ENCODE measurements at places on chromosomes 7 and 10.

DNA sequence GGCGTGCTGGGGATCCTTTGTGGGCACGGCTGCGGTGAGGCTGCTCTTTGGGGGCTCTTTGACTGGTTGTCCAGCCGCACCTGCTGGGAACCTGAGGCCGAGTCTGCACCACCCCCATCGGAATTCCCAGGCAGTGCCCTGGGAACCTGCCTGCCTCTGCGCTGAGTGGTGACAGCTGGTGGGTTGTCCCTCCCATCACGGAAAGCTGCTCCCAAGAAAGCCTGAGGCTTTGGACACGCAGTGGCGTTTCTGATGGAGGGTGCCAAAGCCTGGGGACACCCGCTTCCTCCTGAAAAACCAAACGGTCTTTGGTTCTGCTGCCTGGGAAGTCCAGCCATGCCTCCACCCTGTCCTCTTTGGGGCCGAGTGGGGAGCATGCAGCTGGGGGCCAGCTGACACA, 21.4 kb upstream of the SHH start:
- DNase-seq: no peak

- peak; percentile 2 for DNase-seq
These were observed 4.5 kb upstream of the AEBP1 start for GRCh38 chr7:44099669-44100068.

- DNase-seq: no peak
These were observed 163.1 kb upstream of the NPVF start for GRCh38 chr7:25391295-25391861.

GRCh38 chr10:64598600-64598999, 1077.4 kb downstream of the REEP3 start:
- DNase-seq: no peak

GRCh38 chr10:127619546-127620325, 70.6 kb downstream of the NPS start:
- DNase-seq: no peak

DNA sequence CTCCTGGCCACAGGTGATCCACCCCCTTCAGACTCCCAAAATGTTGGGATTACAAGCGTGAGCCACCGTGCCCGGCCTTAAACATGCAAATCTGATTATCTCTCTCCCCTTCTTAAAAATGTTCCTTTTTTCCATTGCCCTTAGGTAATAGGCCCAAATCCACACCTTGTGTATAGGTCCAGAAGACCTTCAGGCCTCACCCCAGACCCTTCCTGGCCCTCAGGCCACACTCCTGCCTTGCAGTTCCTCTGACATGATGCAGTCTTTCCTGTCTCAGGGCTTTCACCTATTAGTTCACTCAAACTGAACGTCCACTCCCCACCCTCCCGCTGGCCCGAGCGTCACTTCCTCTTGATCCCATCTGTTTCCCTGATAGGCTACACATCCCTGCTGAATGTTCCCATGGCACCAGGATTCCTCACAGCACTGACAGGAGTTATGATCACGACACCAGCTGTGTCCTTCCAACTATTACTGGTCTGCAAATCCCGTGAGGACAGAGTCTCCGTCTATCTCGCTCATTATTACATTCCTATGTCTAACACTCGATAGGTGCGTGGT, 46.4 kb downstream of the DENND2A start:
- DNase-seq: no peak

DNA sequence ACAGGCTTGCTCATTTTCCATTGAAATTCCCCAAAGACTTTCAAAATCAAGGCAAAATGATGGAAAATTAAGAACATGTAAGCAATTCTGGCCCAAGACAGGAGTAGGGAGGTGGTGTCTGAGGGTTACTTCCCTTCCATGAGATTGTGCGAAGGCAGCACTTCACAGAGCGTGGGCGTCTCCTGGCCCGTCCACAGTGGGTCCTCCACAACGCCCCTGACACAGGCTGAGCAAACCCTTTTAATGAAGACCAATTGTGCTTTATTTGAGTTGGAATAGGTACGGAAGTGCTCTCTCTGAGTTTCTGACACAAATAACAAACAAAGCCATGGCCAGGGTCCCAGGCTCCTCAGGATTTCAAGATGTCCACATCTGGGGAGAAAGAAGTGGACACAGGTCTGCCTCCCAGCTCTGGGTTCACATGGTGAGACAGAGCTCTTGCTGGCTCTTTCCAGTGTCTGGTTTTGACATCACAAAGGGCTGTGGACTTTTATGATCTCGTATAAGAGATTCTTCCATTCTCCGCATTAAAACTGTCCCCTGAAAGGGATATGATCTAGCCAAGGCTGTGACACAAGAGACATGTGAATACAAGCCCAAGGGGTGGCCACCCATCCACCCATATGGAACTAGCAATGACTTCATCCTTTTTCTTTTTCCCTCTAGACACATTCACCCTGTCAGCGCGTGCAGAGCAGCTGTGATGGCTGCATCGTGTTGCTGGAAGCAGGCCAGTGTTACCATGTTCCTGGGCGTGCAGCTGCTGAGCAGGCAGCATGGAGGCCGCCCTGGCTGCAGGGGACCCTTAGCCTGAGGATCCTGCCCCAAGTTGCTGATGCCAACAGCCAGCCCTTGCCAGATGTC, 145.6 kb downstream of the ADAM12 start:
- no peak for DNase-seq

DNA sequence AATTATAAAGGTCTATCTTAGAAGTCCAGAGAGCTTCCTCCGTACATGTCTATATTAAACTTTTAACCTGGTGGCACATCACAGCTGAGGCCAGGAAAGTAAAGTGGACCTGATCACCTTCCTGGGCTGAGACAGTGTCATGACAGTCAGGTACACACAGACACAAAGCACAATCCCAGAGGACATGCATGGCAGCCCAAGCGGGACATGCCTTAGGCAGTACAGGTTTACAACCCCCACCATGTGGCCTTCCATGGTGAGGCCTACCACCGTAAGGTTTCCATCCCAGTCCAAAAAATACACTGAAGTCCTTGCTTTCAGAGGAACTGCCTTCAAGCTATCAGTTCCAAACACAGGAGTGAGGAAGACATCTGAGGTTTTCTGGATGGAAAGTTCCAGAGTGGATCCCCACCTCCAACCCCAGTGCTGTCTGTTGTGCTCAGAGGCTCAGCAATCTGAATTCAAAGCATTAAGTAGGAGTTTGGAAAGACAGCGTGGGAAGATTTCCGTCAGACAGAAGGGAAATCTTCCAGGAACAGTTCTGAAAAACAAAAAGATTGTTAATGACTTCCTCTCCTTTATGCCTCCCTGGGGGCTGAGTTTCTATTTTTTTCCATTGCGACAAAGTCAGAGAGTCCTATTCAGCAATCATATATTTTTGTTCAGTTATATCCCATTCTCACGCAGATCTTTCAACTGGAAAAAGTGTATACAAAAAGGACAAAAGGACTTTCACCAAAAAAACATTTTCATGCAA, 20.1 kb downstream of the IFIT3 start:
- no peak for DNase-seq

GRCh38 chr7:51268859-51269258, 47.8 kb downstream of the COBL start:
- no peak for DNase-seq

GRCh38 chr7:150806863-150807262, 6.3 kb downstream of the TMEM176A start:
- no peak for DNase-seq

GRCh38 chr10:113993489-113993991, 50.1 kb upstream of the ADRB1 start:
- DNase-seq: peak; percentile 42

GRCh38 chr7:100418930-100419659, 9.4 kb downstream of the ZCWPW1 start:
- no peak for DNase-seq

GRCh38 chr7:29946428-29947186, 43.0 kb downstream of the SCRN1 start:
- no peak for DNase-seq

GRCh38 chr10:119849944-119850343, 22.7 kb downstream of the MCMBP start:
- no peak for DNase-seq

DNA sequence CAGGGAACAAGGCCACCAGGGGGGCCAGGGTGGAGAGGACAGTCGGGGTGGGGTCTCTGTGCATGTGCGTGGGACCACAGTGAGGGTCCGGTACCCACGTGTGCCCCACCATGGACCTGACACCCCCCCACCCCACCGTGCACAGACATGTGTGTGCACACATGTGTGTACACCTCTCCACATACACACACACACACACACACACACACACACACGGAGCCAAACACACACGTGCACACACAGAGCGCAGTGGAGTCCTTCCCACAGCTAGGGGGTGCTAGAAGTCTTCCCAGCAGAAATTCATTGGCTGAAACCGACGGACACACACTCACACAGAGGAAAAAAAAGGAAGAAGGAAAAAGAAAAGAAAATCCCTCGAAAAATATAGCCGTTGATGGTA, 42.8 kb upstream of the GNA12 start:
- DNase-seq: peak; percentile 80

- peak; percentile 61 for DNase-seq
These were observed 290.9 kb downstream of the DPP6 start for GRCh38 chr7:154342971-154343633.

GRCh38 chr7:10718768-10719167, 254.9 kb upstream of the PHF14 start:
- no peak for DNase-seq

DNA sequence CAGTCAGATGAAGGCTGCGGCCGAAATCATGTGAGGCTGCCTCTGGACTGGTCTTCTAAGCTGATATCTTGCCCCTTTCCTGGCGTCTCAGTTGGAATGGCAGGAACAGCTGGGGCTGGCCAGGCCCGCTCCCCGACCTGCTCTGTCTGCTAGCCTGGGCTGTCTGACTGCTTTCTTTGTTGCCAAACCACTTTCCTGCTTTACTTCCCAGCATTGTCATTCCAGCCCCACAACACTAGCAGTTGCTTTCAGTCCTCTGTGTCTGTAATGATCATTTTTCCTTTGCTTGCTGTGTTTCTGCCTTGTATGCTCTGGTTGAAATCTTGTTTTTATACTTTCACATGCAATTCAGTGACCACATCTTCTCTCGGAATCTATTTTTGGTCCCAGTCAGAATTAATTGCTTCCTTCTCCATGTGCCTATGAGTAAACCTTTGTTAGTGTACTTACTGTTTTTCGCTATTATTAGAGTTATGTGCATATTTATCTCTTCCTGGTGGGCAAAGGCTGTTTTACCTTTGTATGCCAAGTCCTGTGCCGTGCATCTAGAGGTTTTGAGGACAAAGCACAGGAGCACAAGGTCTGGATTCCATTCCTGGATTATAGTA, 21.6 kb downstream of the PRPF18 start:
- peak; percentile 53 for DNase-seq

DNA sequence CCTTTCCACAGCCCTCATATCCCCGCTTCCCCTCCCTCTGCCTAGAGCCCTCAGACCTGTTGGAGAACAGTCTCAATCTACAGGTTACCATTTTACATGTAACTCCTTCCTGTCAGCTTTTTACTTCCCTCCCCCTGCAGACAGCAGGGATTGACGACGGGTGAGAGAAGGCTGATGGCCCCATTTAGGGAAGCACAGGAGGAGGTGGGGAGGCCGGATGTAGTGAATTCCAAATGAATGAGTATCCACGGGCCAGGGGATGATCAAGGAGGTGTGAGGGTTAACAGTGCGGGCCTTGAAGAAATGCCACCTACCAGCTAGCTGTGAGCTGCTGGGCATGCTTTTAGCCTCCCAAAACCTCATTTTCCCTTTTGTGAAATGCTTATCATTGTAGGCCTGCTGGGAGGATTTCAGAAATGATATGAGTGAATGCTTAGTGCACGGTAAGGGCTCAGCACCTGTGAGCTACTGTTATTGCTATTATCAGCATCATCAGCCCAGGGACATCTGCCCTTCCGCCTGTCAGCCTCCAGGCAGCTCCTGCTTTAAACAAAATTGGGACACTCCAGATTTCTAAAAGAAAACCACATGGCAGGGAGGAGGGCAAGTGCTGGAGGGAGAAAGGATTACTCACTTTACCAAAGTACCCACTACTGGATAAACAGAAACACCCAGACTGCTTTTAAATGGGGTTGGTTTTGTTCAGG, 6.5 kb upstream of the NANOS1 start:
- no peak for DNase-seq

DNA sequence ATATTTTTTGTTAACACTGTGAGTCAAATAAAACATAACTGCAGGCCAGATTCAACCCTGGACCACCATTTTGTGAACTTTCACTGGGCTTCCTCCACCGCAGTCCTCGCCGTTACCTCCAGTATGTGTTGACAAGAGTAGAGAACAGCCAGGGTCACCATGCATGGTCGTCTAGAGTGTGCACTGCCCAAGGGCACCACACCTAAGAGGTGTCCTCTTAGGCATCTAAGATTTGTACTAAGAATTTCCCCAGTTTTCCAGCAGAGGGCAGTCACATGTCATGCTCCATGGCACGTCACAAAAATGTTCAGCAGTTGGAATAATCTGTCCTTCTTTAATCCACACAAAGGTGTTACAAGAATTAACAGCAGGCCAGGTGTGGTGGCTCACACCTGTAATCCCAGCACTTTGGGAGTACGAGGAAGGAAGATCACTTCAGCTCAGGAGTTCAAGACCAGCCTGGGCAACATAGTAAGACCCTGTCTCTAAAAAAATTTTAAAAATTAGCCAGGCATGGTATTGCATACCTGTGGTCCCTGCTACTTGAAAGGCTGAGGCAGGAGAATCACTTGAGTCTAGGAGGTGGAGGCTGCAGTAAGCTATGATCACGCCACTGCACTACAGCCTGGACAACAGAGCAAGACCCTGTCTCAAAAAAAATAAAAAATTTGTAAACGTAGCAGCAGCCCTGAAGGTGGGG, 71.2 kb upstream of the FOXK1 start:
- peak; percentile 51 for DNase-seq

- no peak for DNase-seq
These were observed 3.7 kb downstream of the DDIT4 start for GRCh38 chr10:72277340-72277995.

DNA sequence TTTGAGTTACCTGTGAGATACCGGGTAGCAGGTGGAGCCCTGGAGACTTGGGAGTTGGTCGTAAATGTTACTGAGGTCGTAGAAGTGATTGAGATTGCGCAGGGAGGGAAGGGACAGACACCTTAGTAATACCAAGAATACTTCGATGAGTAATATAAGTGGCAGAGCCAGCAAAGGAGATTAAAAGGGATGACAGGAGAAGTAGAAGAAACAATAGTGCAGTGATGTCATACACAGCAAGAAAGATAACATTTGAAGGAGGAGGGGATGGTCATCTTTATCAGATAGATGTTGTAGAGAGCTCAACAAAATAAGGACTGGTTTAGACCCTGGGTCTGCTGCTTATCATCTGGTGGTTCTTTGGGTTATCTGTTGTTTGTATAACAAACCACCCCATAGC, 5.0 kb downstream of the BCCIP start:
- DNase-seq: no peak

GRCh38 chr10:131625041-131625440, 275.8 kb upstream of the PPP2R2D start:
- no peak for DNase-seq

DNA sequence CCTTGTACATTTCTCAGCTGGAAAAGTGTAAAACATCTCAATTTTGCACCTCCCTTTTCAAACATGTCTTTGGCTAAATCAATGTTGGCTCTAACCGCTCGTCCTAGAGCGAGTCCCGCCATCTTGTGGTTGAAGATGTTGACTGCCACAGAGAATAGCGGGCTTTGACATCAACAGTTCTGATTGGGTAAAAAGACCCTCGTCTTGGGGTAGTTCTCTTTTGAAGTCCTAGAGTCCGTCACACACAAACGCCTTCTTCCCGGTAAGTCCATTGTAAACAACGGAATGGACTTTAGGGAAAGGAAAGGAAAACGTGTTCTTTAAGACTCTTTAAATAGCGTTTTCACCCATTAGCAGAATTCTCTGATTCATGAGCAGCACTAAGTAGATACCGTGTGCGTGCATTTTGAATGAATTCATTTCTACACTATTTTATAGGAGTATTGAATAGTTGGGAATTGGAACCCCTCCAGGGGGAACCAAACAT, 452 bp upstream of the RPP30 start:
- DNase-seq: peak; percentile 61

All from MV-4-11 (cell line).